Subcutaneous adipose tissue (tissue), 4 donors: ENCODE measurements at places on chromosomes 1 and 21. TPM values are rescaled to one million over a fixed set of nuclear protein-coding genes. Genes with fewer than 3 reads are reported as not detected.

OR2G6 gene
- total RNA-seq = not detected

LRRC53 gene
- not detected for total RNA-seq

KRTAP7-1 gene
- total RNA-seq = not detected

ARHGEF16 gene
- total RNA-seq = 19.6 TPM

SPAG17 gene
- 1.1 TPM for total RNA-seq
